ENCODE measurements at places on chromosomes 5 and 9.

DNA sequence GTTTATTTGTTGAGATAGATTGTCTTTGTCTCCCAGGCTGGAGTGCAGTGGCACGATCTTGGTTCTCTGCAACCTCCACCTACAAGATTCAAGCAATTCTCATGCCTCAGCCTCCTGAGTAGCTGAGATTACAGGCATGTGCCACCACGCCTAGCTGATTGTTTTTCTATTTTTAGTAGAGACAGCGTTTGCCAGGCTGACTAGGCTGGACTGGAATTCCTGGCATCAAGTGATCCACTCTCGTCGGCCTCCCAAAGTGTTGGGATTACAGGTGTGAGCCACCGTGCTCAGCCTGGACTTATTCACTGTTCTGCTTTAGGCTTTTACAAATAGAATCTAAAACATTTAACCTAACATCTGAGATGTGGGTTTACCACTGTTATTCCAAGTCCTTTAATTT, 91.3 kb downstream of the COMMD10 start:
- H3K36me3 ChIP-seq: no peaks in the 10 kb centered on the region
- no peak overlapping the region for H3K27ac ChIP-seq
- peaks cover 6% of the 10 kb centered on the region for H3K4me1 ChIP-seq
- no peak overlapping the region for H3K4me3 ChIP-seq
- H3K27me3 ChIP-seq: no peaks in the 10 kb centered on the region
- no peak for DNase-seq

GRCh38 chr9:84567805-84568204, 101.7 kb upstream of the NTRK2 start:
- H3K4me1 ChIP-seq: no peaks in the 10 kb centered on the region
- no peak for DNase-seq
- H3K27me3 ChIP-seq: peaks cover 8% of the 10 kb centered on the region
- H3K27ac ChIP-seq: no peak overlapping the region

DNA sequence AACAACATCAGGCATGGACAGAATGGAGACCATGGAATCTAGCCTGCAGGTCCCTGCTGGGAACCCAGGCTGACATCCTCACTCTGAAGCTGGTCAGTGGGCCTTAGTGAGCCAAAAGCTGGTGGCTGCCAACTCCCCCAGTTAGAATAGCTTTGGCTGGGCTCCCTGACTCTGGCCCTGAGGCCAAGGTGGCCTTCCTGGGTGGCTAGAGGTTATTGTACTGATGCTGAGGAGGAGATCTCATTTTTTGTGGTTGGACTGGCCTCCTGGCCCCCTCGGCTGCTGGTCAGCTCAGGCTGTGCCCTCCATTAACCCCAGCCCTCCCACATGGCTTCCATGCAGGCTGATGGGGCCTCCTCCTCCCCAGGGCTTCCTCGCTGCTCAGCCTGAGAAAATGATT, 101.2 kb upstream of the PANK3 start:
- no peak overlapping the region for H3K4me3 ChIP-seq
- peaks cover 3% of the 10 kb centered on the region for H3K36me3 ChIP-seq
- H3K4me1 ChIP-seq: no peaks in the 10 kb centered on the region
- no peak for DNase-seq

DNA sequence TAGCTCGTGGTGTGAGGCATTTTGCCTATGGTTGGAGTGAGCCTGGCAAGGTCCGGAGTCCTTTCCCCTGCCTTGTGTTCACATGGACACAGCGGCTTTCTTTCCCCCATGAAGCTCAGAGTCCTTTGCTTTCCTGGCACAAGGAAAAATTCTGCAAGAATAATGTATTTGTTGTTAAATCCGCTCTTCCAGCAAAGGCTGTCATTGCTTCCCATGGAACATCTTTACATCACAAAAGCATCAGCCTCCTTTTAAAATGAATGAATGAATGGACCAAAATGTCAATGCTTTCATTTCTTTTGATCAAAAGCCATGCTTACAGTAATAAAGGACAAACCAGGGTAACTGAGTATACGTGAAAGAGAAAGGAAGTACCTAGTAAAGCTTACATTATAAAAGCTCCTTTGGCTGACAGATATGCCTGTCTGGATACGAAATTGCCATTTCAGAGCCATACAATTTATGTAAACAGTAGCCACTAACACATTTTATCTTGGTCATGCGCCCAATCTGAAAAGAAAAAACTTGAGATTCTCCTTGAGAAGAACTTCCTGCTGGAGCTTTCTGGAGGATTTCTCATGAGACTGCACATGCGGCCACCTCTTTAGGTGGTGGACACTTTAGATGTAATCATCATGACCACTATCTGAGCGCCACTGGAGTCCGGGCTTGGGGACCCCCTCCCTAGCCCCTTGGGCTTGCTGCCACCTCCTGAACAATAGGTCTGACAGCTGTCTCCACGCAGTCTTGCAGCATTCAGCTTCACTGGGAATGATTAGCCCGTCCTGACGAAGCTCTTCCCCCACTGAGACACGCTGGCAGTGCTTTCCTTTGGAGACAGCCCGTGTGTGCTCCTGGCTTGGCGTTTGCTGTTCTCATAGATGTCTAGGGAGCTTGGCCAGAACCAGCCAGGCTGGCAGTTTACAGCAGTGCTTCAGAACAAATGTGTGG, 355.9 kb downstream of the ADAMTS6 start:
- no peaks in the 10 kb centered on the region for H3K4me1 ChIP-seq
- no peak overlapping the region for H3K4me3 ChIP-seq
- no peaks in the 10 kb centered on the region for H3K36me3 ChIP-seq
- no peak for DNase-seq

- DNase-seq: no peak
- no peaks in the 10 kb centered on the region for H3K36me3 ChIP-seq
- no peak overlapping the region for H3K27ac ChIP-seq
- H3K27me3 ChIP-seq: peaks cover 64% of the 10 kb centered on the region
- no peak overlapping the region for H3K4me3 ChIP-seq
- H3K4me1 ChIP-seq: peaks cover 7% of the 10 kb centered on the region
These were observed 159.3 kb upstream of the DAPK1 start for GRCh38 chr9:87338088-87338989.

GRCh38 chr9:94693485-94694204, 32.9 kb upstream of the AOPEP start:
- DNase-seq: no peak
- no peak overlapping the region for H3K4me3 ChIP-seq
- H3K4me1 ChIP-seq: no peaks in the 10 kb centered on the region

GRCh38 chr5:6692906-6693305, 20.3 kb upstream of the TENT4A start:
- H3K27me3 ChIP-seq: peaks cover 84% of the 10 kb centered on the region
- no peak overlapping the region for H3K27ac ChIP-seq
- peaks cover 1% of the 10 kb centered on the region for H3K36me3 ChIP-seq
- no peak for DNase-seq
- H3K4me1 ChIP-seq: no peaks in the 10 kb centered on the region
- H3K4me3 ChIP-seq: no peak overlapping the region

DNA sequence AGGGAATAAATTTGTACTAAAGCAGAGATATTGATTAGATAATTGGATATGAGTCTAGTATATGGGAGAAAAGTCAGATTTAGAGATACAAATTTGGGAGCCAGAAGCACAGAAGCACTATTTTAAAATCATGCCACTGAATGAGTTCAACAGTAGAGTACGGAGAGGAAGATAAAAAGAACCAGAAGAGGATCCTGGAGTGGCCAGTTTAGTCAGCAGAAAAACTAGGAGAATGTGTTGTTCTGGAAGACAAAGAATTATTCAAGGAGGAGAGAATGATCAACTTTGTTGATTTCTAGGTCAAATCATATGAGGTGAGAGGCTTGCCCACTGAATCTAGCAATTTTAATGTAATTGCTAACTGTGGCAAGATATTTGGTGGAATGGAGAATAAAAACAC, 67.0 kb downstream of the NIPBL start:
- H3K27ac ChIP-seq: peak overlapping the region; percentile 3
- no peak overlapping the region for H3K4me3 ChIP-seq
- H3K4me1 ChIP-seq: peaks cover 42% of the 10 kb centered on the region

- H3K4me3 ChIP-seq: no peak overlapping the region
- peaks cover 34% of the 10 kb centered on the region for H3K4me1 ChIP-seq
- H3K36me3 ChIP-seq: peaks cover 48% of the 10 kb centered on the region
- peak overlapping the region; percentile 23 for H3K27ac ChIP-seq
These were observed 22.1 kb downstream of the CEMIP2 start for GRCh38 chr9:71746023-71746757.

- H3K4me3 ChIP-seq: no peak overlapping the region
- H3K36me3 ChIP-seq: no peaks in the 10 kb centered on the region
- no peak for DNase-seq
- no peaks in the 10 kb centered on the region for H3K27me3 ChIP-seq
- H3K27ac ChIP-seq: no peak overlapping the region
- H3K4me1 ChIP-seq: no peaks in the 10 kb centered on the region
These were observed 21.9 kb upstream of the VDAC1 start for GRCh38 chr5:134026521-134027287.

DNA sequence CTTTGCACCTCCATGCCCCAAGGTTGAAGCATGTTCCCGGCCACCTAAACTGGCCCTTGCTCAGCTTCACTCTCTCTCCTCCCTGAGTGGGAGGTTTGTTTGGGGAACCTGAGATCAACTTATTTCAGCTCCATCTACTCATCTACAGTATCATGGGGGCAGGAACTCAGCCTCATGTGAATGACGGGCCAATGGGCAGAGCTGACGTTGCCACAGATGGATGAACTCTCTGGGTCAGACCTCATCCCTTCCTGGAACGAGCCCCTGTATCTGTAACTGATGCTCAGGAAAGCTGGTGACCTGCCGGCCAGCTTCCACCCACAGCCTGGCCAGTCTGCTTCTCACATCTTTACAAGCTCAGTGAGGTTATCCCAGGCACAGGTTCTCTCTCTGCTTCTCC, 369.6 kb downstream of the IRX2 start:
- DNase-seq: no peak
- H3K36me3 ChIP-seq: no peaks in the 10 kb centered on the region
- H3K4me1 ChIP-seq: no peaks in the 10 kb centered on the region
- no peaks in the 10 kb centered on the region for H3K27me3 ChIP-seq

- no peaks in the 10 kb centered on the region for H3K36me3 ChIP-seq
- no peak overlapping the region for H3K4me3 ChIP-seq
- H3K27me3 ChIP-seq: no peaks in the 10 kb centered on the region
- H3K27ac ChIP-seq: no peak overlapping the region
- no peak for DNase-seq
These were observed 87.5 kb upstream of the TLE1 start for GRCh38 chr9:81776834-81777233.

DNA sequence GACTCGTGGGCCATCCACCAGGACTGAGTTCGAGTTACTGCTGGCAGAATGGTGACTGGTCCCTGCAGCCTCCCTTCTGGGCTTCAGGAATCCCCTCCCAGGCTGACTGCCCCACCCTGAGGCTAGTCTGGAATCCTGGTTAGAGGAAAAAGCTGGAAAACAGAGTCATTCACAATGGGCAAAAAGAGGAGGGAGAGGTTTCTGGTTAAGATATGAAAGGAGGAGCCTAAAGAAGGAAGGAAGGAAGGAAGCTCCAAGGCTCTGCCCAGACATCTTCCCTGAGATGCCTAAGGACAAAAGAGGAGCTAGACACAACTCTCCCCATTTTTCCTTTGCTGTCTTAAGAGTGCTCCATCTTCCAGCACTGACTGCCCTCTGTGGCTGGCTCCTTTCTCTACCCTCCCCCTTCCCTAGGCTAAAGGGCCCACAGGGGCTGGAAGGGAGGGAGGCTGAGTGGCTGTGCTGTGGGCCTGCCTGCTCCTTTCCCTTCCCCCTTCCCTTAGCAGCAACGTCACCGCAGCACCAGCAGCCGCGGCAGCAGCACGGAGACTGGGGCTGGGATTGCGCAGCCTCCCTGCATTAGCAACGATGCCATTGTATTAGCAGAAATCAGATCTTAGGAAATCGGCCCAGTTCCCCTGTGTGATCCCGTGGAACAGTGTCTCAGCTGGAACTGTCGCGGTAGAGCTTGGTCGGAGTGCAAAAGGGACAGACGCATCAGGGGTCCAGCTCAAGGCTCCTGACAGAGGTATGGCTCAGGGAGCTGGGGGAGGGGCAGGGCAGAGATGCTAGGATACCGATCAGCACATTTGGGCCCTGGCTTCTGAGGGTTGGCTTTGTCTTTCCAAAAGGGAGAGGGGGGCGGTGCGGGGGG, 48.7 kb downstream of the RUSC2 start:
- peaks cover 60% of the 10 kb centered on the region for H3K27me3 ChIP-seq
- H3K27ac ChIP-seq: no peak overlapping the region
- no peaks in the 10 kb centered on the region for H3K36me3 ChIP-seq
- H3K4me1 ChIP-seq: no peaks in the 10 kb centered on the region
- H3K4me3 ChIP-seq: no peak overlapping the region

GRCh38 chr5:95194856-95195255, 90.0 kb downstream of the MCTP1 start:
- no peaks in the 10 kb centered on the region for H3K4me1 ChIP-seq
- H3K4me3 ChIP-seq: no peak overlapping the region
- H3K27me3 ChIP-seq: no peaks in the 10 kb centered on the region
- no peak for DNase-seq

GRCh38 chr5:44833249-44833648, 24.5 kb downstream of the MRPS30 start:
- no peak overlapping the region for H3K27ac ChIP-seq
- no peaks in the 10 kb centered on the region for H3K4me1 ChIP-seq
- DNase-seq: no peak
- H3K27me3 ChIP-seq: no peaks in the 10 kb centered on the region
- no peak overlapping the region for H3K4me3 ChIP-seq

- H3K36me3 ChIP-seq: no peaks in the 10 kb centered on the region
- no peak overlapping the region for H3K27ac ChIP-seq
- H3K4me1 ChIP-seq: no peaks in the 10 kb centered on the region
- no peak for DNase-seq
- H3K4me3 ChIP-seq: no peak overlapping the region
These were observed 77.0 kb downstream of the DCP2 start for GRCh38 chr5:113053511-113053995.

DNA sequence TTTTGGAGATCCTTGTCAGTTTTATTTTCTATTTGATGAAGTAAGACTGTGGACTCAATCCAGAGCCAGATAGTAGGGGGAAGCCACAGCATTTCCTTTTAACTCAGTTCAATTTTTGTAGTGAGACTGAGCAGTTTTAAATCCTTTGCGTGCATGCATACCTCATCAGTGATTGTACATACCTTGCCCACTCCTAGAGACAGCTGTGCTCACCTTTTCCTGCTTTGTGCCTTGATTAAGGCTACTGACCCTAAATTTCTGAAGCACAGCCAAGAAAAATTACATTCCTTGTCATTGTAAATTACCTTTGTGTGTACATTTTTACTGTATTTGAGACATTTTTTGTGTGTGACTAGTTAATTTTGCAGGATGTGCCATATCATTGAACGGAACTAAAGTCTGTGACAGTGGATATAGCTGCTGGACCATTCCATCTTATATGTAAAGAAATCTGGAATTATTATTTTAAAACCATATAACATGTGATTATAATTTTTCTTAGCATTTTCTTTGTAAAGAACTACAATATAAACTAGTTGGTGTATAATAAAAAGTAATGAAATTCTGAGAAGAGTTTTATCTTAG, 17.8 kb downstream of the DIMT1 start:
- H3K36me3 ChIP-seq: peaks cover 72% of the 10 kb centered on the region
- no peaks in the 10 kb centered on the region for H3K27me3 ChIP-seq
- H3K27ac ChIP-seq: no peak overlapping the region
- no peaks in the 10 kb centered on the region for H3K4me1 ChIP-seq

GRCh38 chr5:65068410-65068809, 299.7 kb downstream of the CWC27 start:
- DNase-seq: no peak
- H3K4me1 ChIP-seq: no peaks in the 10 kb centered on the region
- H3K4me3 ChIP-seq: no peak overlapping the region
- peaks cover 33% of the 10 kb centered on the region for H3K27me3 ChIP-seq
- no peak overlapping the region for H3K27ac ChIP-seq

GRCh38 chr9:98251551-98251950, 3.9 kb downstream of the TBC1D2 start:
- H3K27ac ChIP-seq: no peak overlapping the region
- H3K27me3 ChIP-seq: no peaks in the 10 kb centered on the region
- DNase-seq: no peak
- H3K4me1 ChIP-seq: peaks cover 45% of the 10 kb centered on the region
- H3K4me3 ChIP-seq: no peak overlapping the region

All from central memory CD8-positive, alpha-beta T cell (primary cell).